ENCODE measurements at places on chromosomes 12 and 14.

- no peak for DNase-seq
Observed at GRCh38 chr14:36720657-36721056, 59.0 kb downstream of the PAX9 start.

- DNase-seq: no peak
Observed at GRCh38 chr12:47860279-47860841, 40.7 kb upstream of the HDAC7 start.

GRCh38 chr12:126770188-126770587 is 1496.8 kb upstream of the TMEM132C start:
- no peak for DNase-seq

DNA sequence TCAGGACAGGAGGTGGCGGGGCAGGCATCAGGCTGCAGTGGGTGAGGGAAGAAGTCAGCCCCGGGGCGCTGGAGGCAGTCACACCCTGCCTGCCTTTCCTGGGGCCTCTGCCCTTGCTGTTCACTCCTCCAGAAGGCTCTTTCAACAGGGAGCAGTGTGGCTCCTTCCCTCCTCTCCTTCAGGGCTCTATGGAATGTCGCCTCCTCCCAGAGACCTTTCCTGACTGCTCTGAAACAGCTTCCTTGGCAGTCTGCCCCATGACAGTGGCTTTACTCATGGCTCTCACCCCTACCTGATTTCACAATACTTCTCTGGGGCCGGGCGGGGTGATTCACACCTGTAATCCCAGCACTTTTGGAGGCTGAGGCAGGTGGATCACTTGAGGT is 7.1 kb downstream of the RHOF start:
- no peak for DNase-seq

GRCh38 chr12:114904254-114905003 is 220.5 kb upstream of the TBX3 start:
- DNase-seq: no peak

GRCh38 chr14:76919431-76920330 is 93.5 kb downstream of the LRRC74A start:
- DNase-seq: no peak

GRCh38 chr12:95615749-95616148 is 64.5 kb upstream of the USP44 start:
- no peak for DNase-seq

DNA sequence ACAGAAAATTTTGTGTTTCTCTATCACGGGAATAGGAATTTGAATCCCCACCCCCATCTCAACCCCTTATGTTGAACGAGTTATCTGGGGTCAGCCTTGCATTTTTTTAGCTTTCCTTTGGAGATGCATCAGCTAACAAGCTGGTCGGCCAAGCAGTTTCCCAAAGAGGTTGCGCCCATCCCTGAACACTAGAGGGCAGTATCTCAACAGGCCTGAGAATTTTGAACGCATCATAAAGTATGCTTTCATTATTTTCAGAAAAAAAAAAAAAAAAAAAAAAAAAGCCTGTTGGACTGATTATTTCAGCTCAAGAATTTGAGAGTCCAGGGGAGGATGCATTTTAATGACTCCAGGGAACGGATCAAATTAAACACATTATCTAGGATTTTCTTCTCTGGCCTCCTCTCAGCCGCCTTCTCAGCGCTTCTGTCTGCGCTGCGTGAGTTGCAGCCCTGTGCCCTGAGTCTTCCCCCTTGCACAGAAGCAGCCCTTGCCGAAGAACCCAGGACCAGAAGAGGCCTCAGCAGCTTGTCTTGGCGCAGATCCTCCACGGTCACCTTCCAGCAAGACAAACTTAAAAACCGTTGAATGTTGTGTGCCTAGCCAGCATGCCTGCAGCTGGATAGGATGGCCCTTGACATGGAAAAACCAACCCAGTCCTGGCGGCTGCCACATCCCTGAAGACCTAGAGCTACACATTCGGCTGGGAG is 76.6 kb upstream of the GZMB start:
- peak; percentile 78 for DNase-seq

DNA sequence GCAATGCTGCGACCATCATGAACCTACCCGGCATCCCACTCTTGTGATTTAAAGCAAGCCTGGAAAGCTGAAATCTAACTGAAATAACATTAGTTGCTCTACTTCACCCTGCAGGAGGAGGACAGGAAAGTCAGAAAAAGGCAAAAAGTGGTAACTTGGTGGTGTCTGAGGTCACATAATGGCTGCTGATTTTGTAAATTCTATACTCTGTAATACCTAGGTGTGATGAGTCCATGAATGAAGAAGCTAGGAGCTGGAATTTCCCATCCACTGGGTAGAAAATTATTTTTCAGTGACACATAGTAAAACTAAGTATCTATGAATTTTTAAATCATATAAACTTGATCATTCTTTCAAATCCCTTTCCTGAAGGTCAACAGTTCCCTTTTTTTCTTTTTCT is 183.8 kb downstream of the FOXN3 start:
- DNase-seq: no peak

- DNase-seq: no peak
Observed at GRCh38 chr14:22606380-22606779, 8.3 kb downstream of the ABHD4 start.

- DNase-seq: no peak
Observed at GRCh38 chr14:99602788-99603415, 1.1 kb downstream of the CCDC85C start.

DNA sequence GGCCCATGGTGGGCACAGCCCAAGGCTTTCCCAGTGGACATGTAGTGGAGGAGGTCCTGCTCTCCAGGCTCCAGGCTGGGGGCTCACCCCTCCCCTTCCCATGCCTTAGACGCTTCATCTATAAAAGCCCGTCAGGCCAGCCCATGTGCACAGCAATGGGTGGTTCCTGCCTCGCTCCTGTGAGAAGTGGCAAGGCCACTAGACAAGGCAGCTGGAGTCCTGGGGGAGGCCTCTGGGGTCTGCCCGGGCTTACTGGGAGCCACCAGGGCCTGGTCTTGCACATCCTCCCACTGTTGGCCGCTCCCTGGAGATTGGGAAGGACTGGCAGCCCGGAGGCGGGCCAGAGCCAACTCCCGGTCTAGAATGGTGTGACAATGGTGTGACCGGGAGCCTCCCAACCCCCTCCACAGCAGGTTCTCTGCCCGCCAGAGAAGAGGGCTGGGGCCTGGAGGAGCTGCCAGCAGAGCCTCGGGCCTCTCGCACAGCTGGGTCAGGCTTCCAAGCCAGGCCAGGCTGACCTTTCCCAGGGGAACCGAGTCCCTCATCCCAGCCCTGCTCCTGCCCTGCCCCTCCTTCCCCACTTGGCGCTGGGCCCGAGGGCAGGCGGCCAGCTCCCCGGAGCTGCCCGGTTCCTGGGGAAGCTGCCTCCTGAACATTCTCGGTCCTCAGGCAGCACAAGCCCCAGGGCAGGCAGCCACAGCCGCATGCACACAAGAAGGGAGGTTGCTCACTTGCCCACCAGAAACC is 97.9 kb downstream of the RFLNA start:
- no peak for DNase-seq

DNA sequence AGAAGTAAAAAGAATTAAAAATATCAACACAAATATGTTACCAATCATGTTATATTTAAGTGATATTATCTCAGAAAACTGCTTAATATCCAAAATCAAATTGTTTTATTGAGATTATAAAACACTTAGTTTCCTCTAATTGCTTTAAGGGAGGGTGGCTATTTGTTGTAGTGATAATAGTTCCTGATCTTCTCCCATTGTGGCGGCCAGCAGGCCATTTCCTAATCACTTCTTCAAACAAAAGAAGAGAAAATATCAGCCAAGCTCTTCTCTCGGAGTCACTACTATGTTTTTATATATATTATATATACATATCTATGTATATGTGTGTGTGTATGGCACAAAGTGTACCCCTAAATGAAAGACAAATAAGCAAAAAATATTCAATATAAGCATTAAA is 31.5 kb downstream of the ERO1A start:
- DNase-seq: no peak

GRCh38 chr14:56189307-56189706 is 71.1 kb downstream of the PELI2 start:
- DNase-seq: no peak

DNA sequence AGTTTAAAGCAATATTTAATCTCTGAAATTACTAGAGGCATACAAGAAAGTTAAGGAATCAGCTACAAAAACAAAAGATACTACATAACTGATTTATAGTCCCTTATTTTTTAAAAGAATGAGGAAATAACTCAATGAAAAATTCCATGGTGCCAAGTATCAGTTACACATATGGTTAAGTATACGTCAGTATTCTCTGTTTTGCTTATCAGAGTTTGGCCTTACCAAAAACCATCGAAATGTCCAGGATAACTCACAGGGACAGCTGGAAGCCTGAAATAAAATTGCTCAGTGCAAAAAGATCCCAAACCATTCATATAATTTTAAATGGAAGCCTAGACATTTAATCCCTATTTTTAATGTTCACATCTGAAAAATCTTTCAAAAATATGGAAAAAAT is 3.6 kb downstream of the CFL2 start:
- no peak for DNase-seq

GRCh38 chr12:45637706-45638105 is 91.8 kb upstream of the ARID2 start:
- DNase-seq: no peak

GRCh38 chr14:22427771-22428231 is 161.2 kb downstream of the DAD1 start:
- DNase-seq: no peak

DNA sequence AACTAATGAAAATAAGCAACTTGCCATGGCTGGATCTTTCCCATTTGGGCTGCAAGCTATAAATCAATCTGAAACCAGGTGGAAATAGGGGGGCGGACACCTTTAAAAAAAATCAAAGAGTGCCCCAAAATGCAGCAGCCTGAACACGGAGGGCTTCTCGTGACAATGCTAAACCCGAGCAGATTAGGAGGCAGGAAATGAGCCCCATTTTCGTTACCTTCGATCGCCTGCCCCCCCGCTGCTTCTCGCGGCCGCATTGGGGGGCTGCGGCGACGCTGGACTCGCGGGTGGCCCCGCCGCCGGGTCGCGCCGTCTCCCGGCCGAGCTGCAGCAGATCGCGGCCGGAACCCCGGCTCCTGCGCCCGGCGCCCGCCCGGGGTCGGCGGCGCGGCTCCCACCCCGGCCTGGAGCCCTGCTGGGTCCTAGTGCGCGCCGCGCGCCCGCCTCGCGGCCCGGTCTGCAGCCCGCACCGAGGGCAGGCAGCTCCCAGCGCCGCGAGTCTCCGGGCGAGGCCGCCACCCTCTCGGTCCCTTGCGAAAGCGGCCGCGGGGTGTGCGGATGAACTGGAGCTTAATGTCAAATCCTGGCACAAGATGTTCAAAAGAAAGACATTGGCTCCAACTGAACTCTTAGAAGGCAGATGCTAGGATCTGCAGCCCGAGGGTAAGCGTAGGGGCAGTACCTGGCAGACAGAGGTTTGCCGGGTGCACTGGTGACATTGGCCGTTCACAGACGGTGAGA is 201.9 kb upstream of the FOXN3 start:
- DNase-seq: peak; percentile 89

DNA sequence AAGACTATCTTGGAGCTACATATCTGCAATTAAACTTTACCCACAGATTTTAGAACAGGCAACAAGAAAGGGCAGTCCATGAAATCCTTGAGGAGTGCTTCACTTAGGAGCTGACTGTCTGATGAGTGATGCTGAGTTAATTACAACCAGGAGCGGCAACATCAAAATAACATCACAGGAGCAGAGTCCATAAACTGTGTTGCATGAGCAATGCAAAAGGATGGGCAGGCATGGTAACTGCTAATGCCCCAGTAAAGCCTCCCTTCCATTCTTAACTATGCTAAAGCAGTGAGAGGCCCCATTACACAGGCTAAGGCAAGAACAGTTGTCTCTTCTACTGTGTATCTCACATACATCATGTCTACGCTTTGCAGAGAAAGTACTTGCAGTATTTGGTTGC is 156.6 kb downstream of the PAX9 start:
- DNase-seq: no peak

DNA sequence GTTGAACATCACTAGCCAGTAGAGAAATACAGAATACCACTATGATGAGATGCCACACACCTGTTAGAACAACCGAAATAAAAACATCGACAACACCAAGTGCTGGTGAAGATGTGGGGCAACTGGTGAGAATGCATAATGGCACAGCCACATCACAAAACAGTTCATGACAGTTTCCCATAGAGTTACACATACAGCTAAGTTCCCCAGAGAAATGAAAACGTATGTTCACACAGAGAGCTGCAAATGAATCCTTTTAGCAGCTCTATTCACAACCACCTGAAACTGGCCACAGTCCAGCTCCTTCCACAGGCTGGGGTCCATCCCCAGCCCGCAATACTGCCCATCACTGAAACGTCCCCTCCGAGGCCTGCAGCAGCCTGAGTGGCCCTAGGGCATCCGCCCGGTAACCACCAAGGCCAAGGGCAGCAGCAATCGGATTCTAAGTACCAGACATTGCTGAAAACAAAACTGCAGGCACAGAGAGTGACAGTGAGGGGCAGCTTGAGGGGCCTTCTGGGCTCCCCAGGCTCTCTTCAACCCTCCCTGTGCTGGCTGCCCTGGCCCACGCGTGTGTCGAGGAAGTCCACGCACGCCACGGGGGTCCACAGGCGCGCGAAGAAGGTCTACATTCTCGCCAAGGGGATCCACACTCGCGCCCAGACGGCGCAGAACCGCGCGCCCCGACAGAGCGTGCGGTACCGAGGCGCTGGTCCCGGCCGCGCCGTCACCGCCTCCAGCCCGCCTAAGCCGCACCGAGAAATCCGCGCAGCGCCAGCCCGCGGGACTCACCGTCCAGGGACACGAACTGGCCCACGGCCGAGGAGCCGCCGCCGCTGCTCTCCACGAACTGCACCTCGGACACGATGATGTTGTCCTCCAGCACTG is 903 bp downstream of the BRF1 start:
- no peak for DNase-seq

DNA sequence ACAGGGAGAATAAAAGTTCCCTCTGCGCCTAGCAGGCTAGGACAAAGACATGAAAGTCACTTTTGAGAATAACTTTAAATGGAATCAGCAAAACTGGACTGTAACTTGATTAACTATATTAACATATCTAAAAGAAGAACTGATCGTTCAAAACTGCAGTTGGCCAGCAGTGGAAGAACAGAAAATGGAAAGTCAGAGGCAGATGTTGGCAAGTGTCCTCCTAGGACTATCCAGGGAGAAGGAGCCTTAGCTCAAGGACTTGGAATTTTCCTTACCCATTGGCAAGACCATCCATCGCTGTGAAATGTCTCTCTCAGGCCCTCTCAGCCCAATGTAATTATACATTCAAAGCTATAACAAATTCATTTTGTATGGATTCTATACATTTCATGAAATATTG is 419.7 kb downstream of the ATP23 start:
- DNase-seq: no peak

- no peak for DNase-seq
Observed at GRCh38 chr12:88698471-88698870, 118.2 kb upstream of the KITLG start.

DNA sequence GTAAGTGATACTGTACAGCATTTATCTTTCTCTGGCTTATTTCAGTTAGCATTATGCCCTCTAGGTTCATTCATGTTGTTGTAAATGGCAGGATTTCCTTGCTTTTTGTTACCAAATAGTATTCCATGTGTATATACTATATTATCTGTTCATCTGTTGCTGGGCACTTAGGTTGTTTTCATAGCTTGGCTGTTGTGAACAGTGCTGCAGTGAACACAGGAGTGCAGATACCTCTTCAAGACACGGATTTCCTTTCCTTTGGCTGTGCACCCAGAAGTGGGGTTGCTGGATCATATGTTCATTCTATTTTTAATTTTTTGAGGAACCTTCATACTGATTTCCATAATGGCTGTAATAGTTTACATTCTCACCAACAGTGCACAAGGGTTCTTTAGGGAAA is 21.5 kb downstream of the EP400 start:
- no peak for DNase-seq

All from activated CD8-positive, alpha-beta memory T cell treated with anti-CD3 and anti-CD28 coated beads for 24 hours (primary cell).